ENCODE measurements at places on chromosomes 5 and 9. TPM values are rescaled to one million over a fixed set of nuclear protein-coding genes. Genes with fewer than 3 reads are reported as not detected.

DNA sequence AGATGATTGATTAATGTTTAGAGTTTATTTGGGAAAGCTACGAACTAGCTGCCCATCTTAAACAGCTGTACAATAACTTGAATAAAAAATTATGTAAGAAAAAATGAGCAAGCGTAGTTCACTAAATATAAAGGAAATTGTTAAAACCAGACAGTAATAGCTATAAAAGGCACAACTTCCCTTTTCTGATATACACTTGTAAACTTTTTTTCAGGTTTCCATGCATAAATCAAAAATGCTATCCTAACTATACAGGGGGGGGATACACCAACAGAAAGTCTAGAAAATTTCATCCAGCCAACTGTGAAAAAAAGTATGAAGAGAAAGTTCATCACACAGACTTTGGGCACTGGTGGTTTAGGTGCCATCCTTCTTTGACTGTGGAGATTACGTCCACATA is 122.3 kb downstream of the NR3C1 start:
- no peak for DNase-seq

The STPG3 gene
- total RNA-seq: not detected

GRCh38 chr9:94760660-94761059 is 34.2 kb downstream of the AOPEP start:
- no peak for DNase-seq

The FAM78A gene
- 0.67 TPM for total RNA-seq

The RANBP17 gene
- total RNA-seq: 10.3 TPM

DNA sequence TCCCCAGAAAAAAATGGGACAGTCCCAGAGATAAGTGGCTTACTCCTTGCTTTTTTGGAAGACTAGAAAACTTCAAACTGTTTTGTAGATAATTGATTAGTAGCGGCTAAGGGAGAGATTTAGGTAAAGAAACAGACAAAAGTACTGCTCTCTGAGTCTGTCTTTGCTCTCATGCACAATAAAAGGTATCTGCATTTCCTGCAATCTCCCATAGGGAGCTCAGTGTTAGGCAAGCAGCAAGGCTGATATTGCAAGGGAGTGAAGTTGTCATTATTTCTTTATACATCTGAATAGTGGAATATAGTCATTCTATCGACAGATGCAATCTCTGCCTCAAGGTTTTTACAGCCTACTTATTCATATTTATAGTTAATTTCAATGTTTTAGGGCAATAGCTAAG is 54.9 kb upstream of the CAMK4 start:
- DNase-seq: no peak

The RHOBTB3 gene
- total RNA-seq: 0.69 TPM

DNA sequence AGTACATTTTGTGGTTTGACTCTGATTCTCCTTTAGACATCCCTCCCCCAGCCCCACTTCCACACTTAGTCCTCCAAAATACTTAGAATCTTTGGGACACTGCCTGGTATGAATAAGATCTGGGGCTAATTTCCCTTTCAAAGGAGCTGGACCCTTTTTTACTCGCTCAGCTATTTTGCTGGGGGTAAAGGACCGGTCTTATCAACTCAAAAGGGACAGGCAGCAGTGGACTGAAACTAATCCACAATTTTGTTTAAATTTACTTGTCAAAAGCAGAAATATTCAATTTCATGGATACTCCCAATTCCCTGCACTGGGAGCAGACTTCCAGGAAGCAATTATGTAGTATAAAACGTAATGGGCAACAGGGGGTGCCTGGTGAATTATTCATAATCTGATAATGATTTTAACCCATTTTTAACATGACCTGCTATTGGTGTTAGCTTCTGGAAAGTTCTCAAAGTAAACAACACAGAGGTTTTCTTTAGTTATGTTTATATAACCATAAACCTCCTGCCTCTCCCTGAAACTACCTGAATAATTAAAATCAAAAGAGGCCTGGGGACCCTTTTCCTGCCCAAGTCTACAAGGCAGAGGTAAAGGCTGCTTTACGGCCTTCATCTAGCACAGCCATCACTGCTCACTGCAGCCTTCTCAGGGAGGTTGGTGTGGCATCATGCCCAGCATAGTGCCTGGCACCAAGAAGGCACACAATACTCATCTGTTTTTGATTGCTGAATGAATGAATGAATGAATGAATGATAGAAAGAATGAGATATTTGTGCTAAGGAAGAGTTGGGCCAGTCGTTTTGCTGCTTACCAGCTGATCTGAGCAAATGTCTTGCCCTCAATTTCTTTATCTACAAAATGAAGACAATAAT is 44.2 kb upstream of the GNPDA1 start:
- no peak for DNase-seq

The PCDHA3 gene
- not detected for total RNA-seq

DNA sequence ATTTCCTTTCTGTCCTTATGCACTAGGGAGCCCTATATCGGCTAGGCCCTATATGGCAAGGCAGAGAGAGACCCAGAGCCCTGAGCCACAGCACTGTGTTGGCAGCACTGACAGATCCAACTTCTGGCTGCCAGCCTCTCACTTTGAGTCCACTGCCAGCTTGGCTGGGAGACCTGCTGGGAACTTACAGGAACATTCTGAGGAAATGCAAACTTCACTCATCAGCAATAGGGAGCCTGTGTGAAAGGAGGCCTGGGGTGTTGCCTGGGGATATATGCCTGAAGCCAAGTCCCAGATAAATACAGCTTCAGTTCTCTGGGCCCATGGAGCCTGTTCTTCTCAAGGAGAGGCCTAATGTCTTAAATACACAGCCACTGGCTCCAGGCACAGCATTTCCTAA is 78.0 kb downstream of the ADRB2 start:
- no peak for DNase-seq

The SLCO6A1 gene
- not detected for total RNA-seq

DNA sequence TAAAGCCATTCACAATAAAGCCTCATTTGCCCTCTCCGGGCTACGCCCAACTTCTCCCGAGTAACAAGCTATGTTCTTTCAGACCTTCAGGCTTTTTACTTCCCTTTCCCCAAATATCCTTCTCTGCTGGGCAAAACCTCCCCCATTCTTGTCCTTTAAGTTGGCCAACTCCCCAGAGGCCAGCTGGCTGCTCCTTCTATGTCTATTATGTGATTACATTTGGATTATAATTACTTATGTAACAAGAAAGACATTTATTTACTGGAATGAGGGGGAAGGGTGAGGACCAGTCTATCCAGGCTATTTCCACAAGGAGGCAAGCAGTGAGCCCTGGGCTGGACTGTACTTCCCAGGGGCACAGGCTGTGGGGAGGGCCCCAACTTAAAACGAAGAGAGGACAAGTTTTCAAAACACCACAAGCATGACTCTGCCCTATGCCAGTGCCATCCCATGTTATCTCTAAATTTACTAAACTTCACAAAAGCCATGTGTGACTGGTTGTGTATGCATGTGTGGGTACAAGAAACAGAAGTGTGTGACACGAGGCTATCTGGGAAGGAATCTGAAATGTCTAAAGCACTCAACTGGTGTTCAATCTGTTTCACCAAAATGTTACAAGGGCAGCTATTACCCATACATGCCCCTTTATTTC is 84.5 kb downstream of the GNAQ start:
- DNase-seq: no peak

- DNase-seq: no peak
Observed at GRCh38 chr5:176670449-176670848, 23.2 kb downstream of the TSPAN17 start.

- DNase-seq: no peak
Observed at GRCh38 chr9:129665389-129665775, at the start of gene PRRX2. Gene PRRX2, plus strand, starts transcription at chr9:129665647. Its CDS starts 221 bp downstream, at chr9:129665868.

The SLC6A7 gene
- total RNA-seq: not detected

The OLFML2A gene
- total RNA-seq: 6.2 TPM

Measured in mammary epithelial cell (primary cell).